ENCODE measurements at places on chromosomes 11 and 22. TPM values are rescaled to one million over a fixed set of nuclear protein-coding genes. Genes with fewer than 3 reads are reported as not detected.
A peak's percentile ranks its signal among the peaks of the same experiment; 100 is the strongest.

DNA sequence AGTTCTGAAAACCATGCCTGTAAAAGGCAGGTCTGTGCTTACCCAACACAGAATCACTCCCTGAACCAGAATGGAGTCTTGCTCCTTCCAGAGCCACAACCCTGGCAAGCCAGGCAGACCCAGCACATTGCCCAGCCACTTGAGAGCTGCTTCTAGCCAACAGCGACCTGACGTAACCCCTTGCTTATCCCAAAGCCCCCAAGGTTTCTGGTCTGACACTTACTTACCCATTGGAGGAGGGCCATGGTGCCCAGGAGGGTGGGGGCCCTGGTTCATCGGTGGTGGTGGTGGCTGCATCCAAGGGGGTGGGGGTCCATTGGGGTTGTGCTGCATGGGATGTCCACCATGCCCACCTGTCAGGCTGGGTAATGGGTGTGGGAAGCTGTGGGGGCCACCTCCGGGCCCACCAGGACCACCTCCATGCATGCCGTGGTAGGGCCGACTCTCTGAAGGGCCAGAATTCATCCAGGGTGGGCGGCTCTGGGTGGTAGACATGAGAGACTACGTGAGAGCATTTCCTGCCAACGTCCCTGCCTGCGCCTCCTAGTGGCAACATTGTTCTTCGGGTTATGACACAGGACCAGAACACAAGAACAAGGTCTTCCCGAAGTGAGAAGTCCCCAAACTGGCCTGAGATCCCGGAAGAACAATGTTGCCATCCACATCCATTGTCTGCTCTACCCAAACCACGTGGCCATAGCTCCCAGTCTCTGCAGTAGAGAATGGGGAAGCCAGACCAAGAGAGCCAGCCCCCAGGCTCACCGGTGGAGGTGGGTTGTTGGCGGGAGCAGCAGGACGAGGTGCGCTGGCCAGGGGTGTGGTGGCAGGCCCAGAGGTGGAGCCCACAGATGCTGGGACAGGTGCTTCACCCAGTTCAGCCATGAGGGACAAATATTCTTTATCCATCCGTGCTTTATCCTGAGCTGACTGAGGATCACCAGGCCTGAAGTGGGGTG is 7.8 kb upstream of the PYGM start:
- peaks cover 89% of the 10 kb centered on the region for H3K36me3 ChIP-seq
- no peak overlapping the region for H3K4me3 ChIP-seq
- peak; percentile 86 for DNase-seq
- H3K27me3 ChIP-seq: no peaks in the 10 kb centered on the region
- H3K27ac ChIP-seq: peak overlapping the region; percentile 69

GRCh38 chr11:111718436-111718835 is 47.8 kb downstream of the PPP2R1B start:
- DNase-seq: no peak
- no peak overlapping the region for H3K4me3 ChIP-seq
- H3K36me3 ChIP-seq: no peaks in the 10 kb centered on the region
- H3K27ac ChIP-seq: no peak overlapping the region
- no peaks in the 10 kb centered on the region for H3K27me3 ChIP-seq

GRCh38 chr11:73163638-73164174 is 21.6 kb upstream of the FCHSD2 start:
- no peaks in the 10 kb centered on the region for H3K36me3 ChIP-seq
- H3K27ac ChIP-seq: no peak overlapping the region
- no peak overlapping the region for H3K4me3 ChIP-seq
- DNase-seq: no peak
- H3K4me1 ChIP-seq: no peaks in the 10 kb centered on the region
- no peaks in the 10 kb centered on the region for H3K27me3 ChIP-seq

DNA sequence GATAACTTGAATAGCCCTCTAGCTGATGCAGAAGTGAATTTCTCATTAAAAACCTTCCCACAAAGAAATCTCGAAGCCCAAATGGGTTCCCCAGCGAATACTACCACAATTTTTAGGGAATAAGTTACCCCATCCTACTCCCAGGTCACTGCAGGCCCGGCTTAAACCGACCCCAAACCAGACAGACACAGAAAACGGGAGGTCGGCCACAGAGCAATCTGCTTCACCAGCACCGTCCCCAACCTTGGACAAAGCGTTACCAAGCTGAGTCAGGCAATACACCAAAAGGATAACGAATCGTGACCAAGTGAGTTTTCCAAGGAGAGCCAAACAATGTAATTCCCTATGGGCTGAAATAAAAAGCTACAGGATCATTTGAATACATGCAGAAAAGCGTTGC is 575 bp upstream of the MOV10L1 start:
- no peak for DNase-seq
- H3K4me1 ChIP-seq: no peaks in the 10 kb centered on the region
- no peaks in the 10 kb centered on the region for H3K27me3 ChIP-seq
- no peaks in the 10 kb centered on the region for H3K36me3 ChIP-seq
- H3K4me3 ChIP-seq: no peak overlapping the region

DNA sequence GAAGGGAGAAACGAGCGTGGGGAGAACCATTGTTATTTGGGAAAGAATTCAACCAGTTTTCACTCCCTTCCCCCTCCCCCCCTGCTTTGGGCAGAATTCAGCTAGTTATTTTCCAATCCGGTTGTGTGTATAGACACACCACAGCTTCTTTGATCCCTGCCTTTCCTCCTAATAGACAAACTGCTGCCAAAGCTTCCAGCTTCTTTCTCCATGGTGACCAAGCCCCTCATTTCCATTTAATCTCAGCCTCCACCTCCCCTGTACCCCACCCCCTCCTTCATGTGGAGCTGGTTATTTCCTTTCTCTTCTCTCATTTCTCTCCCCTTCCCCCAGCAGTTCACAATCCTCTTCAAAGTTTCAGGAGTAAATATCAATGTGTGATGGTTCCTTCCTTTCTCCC is 24.8 kb upstream of the PKNOX2 start:
- H3K27me3 ChIP-seq: peaks cover 5% of the 10 kb centered on the region
- no peaks in the 10 kb centered on the region for H3K4me1 ChIP-seq
- DNase-seq: no peak
- H3K4me3 ChIP-seq: no peak overlapping the region
- no peak overlapping the region for H3K27ac ChIP-seq

- H3K27ac ChIP-seq: no peak overlapping the region
- H3K27me3 ChIP-seq: no peaks in the 10 kb centered on the region
- no peak for DNase-seq
- no peaks in the 10 kb centered on the region for H3K36me3 ChIP-seq
These were observed 627.6 kb downstream of the NTM start for GRCh38 chr11:131998020-131998419.

- DNase-seq: no peak
- no peaks in the 10 kb centered on the region for H3K36me3 ChIP-seq
- no peaks in the 10 kb centered on the region for H3K4me1 ChIP-seq
- no peaks in the 10 kb centered on the region for H3K27me3 ChIP-seq
- H3K27ac ChIP-seq: no peak overlapping the region
These were observed 341.6 kb downstream of the CTTN start for GRCh38 chr11:70739811-70740487.

- DNase-seq: no peak
- no peaks in the 10 kb centered on the region for H3K4me1 ChIP-seq
- no peak overlapping the region for H3K27ac ChIP-seq
- no peaks in the 10 kb centered on the region for H3K27me3 ChIP-seq
These were observed 214.3 kb downstream of the NXPE2 start for GRCh38 chr11:114892381-114893197.

DNA sequence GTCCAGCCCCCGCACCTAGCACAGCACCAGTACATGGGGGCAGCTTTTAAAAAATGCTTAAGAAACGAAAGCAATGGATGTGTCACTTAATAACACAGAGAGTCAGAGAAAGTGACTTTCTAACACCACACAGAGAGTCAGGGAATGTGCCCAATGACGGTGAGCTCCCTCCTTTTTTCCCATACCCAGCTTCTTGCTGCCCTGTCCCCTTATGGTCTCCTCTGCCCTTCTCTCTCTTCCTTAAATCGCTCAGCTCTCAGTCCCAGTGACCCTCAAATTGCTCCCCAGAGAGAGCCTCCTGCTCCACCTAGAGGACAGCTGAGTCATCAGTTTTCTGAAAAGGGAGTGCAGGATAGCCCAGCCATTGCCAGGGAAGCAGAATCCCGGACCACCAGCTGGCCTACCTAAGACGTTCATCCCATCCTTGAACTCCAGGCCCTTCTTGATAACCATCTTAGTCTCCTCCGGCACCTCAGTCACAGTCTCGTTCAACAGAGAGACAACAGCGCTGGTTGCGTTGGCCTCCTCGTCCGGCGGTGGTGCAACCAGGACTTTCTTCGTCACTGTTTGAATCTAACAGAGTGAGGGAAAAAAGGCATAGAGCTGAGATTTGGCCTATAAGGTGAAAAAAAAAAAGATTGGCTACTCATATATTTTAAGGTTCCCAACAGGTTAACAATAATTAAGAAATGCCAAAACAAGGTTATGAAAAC is 113.5 kb downstream of the SLC1A2 start:
- peak overlapping the region; percentile 16 for H3K27ac ChIP-seq
- no peaks in the 10 kb centered on the region for H3K36me3 ChIP-seq
- no peak overlapping the region for H3K4me3 ChIP-seq
- peaks cover 14% of the 10 kb centered on the region for H3K4me1 ChIP-seq
- DNase-seq: no peak
- no peaks in the 10 kb centered on the region for H3K27me3 ChIP-seq

DNA sequence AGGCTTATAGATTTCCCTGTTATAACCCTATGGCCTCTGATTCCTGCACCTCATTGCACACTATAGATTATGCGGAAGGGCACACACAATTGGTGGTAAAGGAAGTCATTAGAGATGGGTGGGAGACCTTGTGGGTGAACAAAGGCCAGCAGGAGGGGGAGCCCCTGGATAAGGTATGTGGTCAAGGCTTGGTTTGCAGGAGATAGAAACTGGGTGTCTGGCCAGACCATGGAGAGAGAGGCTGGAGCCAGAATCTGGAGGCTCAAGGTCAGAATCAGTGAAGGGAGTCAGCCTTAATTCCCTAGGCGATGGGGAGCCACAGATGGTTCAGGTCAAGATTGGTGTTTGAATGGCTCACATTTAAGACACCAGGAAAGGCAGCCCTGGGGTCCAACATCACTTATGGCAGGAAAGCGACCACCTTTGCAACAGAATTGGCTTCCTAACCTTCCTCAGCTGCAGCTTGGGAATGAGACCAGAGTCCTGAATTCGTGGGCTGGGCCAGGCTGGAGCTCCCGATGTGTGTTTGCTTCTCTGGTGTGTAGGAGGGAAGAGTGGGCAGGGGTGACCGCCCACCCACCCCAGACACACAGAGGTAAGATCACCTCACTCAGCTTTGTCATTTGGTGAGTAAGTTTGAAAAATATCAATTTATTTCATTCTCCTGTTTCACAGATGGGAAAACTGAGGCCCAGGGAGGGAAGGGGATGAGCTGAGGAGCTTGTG is 22.7 kb upstream of the SCUBE1 start:
- no peaks in the 10 kb centered on the region for H3K4me1 ChIP-seq
- H3K27ac ChIP-seq: no peak overlapping the region
- no peaks in the 10 kb centered on the region for H3K27me3 ChIP-seq
- no peak for DNase-seq
- H3K4me3 ChIP-seq: no peak overlapping the region
- no peaks in the 10 kb centered on the region for H3K36me3 ChIP-seq

DNA sequence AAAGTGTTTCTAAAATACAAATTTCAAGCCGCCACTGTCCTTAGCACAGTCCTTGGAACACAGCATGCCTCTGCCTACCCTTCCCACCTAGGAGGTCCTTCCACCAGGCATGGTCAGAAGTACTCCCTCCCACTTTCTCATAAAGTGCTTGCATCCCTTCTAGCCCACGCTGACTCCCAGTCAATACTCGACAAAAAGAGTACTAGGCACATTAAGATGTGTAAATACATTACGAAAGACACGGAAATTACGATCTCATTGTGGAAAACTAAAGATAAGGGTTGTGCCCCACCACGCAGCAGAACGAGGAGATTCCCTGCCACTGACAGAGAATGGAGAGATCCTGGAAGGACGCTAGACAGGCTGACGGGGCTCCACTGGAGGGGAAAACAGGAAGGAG is 13.5 kb downstream of the CHKA start:
- no peak for DNase-seq
- no peaks in the 10 kb centered on the region for H3K27me3 ChIP-seq
- no peaks in the 10 kb centered on the region for H3K36me3 ChIP-seq
- no peak overlapping the region for H3K27ac ChIP-seq

- no peak for DNase-seq
- no peaks in the 10 kb centered on the region for H3K27me3 ChIP-seq
- H3K27ac ChIP-seq: no peak overlapping the region
- H3K4me3 ChIP-seq: no peak overlapping the region
These were observed 109.2 kb upstream of the MTMR2 start for GRCh38 chr11:96033095-96033494.

- H3K27me3 ChIP-seq: peaks cover 3% of the 10 kb centered on the region
- peak overlapping the region; percentile 14 for H3K4me3 ChIP-seq
- H3K27ac ChIP-seq: no peak overlapping the region
- H3K36me3 ChIP-seq: no peaks in the 10 kb centered on the region
- DNase-seq: no peak
These were observed 439 bp downstream of the YAP1 start for GRCh38 chr11:102110761-102111010.

GRCh38 chr11:126704096-126704495 is 296.5 kb downstream of the KIRREL3 start:
- no peaks in the 10 kb centered on the region for H3K36me3 ChIP-seq
- DNase-seq: no peak
- H3K4me3 ChIP-seq: no peak overlapping the region
- H3K27me3 ChIP-seq: no peaks in the 10 kb centered on the region

- no peak overlapping the region for H3K4me3 ChIP-seq
- H3K4me1 ChIP-seq: no peaks in the 10 kb centered on the region
- no peaks in the 10 kb centered on the region for H3K36me3 ChIP-seq
- no peak for DNase-seq
- H3K27me3 ChIP-seq: no peaks in the 10 kb centered on the region
These were observed 14.6 kb downstream of the KCNJ1 start for GRCh38 chr11:128852327-128853023.

- H3K4me1 ChIP-seq: no peaks in the 10 kb centered on the region
- H3K27ac ChIP-seq: no peak overlapping the region
- no peaks in the 10 kb centered on the region for H3K36me3 ChIP-seq
- no peak overlapping the region for H3K4me3 ChIP-seq
- no peaks in the 10 kb centered on the region for H3K27me3 ChIP-seq
These were observed 171.8 kb downstream of the SOX6 start for GRCh38 chr11:16184588-16184987.

Gene NLRP14
- total RNA-seq: 0.17 TPM

Gene DEFB131B
- not detected for total RNA-seq

Gene MMP10
- not detected for total RNA-seq

Gene CHST1
- not detected for total RNA-seq

Gene HMGXB4
- total RNA-seq: 38.9 TPM

Gene CD3G
- 220 TPM for total RNA-seq

Gene CRYBA4
- total RNA-seq: not detected

Measured in naive thymus-derived CD4-positive, alpha-beta T cell (primary cell).